ENCODE measurements at places on chromosomes 12 and 14.

DNA sequence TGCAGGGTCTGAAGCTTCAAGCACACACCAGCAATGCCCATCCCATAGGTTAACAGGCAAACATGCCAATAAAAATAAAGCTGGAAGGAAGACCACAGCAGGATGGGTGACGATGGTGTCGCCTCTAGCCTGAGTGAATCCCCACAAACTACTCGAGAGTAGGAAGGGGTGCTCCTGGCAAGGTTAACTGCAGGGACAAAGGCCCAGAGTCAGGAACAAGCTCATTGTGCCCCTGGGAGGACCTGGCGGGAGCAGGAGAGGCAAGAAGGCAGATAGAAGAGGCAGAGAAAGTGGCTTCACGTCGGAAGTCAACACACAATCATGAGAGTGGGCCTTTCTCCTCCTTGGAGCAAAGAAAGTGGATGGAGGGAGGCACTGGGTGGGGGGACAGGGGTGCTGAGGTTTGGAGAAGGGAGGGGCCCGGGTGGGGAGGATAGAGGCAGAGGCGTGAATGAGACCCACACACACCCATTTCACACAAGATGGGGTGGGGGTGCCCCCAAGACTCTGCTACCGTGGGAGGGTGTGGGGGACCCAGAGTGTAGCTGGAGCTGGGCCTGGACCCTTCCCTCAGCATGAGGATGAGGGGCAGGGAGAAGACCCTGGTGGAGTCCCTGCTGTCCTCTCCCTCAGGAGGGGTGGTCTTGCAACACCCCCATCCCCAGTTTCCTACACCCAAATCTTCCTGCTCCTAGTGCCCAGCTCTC, 43.1 kb downstream of the DIO3 start:
- DNase-seq = no peak

DNA sequence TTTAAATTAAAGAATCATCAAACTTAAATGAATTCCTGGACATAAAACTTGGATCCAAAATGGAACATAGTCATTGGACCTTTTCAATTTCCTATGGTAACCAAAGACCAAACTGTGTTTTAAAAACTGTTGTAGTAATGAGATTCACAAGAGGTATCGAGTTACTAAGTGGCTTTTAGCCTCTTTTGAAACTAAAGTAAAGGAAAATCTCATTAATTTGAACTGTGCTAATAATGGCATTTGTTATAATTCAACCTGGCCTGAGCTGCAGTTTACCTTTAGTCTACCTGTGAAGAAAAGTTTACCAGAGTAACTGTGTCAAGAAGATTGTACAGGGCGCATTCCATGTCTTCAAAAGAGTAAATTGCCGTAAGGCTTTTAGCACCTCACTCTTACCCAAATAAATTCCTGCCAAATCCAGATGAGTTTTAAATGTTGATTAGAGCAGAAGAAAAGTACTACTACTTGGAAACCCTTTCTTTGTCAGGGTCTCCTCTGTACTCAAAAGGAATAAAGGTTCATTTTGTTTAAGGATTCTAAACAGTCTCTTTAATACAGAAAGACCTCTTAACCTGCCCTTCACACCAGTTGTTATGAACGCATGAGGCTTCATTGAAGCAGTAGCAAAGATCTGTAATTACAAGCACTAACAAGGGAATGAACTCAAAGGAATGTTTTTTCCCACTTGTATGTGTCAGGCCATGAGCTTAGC, 17.1 kb upstream of the MED13L start:
- DNase-seq = no peak

GRCh38 chr12:59650588-59651228, 54.9 kb downstream of the SLC16A7 start:
- no peak for DNase-seq

DNA sequence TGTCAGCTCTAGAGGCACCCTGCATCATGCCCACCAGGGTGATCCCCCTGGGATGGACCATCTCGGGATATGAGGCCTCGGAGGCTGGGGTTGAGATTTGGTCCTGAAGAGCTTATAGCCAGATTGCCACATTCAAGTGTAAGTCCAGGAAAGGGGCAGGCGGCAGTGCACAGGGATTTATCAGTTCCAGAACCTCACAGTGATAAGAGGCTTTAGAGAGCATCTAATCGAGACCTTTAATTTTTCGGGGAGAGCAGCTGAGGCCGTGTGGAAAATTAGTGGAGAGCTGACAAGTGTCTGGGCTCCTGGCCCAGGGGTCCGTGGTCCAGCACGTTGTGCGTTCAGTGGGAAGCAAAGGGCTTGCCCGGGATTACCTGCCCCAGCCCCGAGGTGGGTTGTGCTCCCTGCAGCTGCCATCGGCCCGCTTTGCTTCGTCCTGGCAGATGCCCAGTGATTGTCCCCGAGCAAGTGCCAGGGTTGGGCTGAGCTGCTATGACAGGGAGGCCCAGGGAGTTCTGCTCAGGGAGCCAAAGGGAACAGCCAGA, 52.1 kb downstream of the C14orf132 start:
- no peak for DNase-seq

DNA sequence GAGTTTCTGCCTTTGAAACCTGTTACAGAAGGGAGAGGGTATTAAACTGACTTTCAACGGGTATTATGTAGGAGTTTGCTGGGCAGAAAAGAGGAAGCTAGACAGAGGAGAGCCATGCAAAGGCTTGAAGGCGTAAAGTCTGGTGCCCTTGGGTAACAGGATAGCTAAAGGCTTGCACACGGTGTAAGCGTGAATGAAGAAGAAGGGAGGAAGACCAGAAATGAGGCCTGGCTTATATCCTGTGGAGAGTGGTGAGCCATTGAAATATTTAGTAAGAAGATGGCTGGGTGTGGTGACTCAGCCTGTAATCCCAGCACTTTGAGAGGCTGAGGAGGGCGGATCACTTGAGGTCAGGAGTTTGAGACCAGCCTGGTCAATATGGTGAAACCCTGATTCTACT, 22.6 kb downstream of the SUDS3 start:
- no peak for DNase-seq

DNA sequence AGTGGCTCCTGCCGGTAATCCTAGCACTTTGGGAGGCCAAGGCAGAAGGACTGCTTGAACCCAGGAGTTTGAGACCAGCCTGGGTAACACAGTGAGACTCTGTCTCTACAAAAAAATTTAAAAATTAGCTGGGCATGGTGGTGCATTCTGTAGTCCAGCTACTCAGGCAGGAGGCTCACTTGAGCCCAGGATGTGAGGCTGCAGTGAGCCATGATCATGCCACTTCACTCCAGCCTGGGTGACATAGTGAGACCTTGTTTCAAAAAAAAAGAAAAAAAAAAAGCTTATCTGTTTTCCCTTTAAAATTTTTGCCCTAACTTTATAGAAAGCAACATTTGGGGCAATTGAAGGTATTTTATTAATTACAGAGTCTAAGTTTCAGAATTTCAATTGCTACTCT, 486.0 kb downstream of the BCAT1 start:
- DNase-seq = no peak

DNA sequence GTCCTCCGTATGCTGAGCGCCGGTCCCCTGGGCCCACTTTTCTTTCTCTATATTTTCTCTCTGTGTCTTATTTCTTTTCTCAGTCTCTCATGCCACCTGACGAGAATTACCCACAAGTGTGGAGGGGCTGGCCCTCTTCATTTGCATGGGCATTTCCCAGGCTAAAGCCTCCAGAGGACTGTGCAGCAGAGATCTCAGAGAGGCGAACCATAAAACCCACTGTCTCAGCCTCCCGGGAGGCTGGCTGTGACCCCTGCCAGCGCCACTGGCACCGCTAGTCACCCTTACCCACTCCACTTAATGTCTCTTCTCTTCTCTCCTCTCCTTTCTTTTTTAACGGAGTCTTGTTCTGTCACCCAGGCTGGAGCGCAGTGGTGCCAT, 7.1 kb upstream of the SERPINA9 start:
- DNase-seq = no peak

DNA sequence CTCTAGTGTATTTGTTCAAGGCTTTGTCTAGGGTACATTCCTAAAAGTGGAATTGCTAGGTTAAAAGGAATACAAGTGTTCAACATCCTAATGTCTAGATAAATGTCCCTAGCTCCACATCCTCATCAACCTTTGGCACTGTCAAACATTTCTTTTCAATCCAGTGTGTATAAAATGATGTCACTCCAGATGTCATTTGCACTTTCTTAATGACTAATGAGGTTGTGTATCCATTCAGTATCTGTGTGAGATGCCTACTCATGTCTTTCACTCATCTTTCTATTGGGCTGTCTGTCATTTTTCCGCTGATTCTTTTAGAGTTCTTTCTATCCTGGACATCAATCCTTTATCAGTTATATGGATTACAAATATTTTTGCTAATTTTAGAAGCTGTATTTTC, 43.3 kb downstream of the ARMH4 start:
- DNase-seq = no peak

GRCh38 chr12:95986635-95987570, 9.2 kb downstream of the HAL start:
- no peak for DNase-seq

DNA sequence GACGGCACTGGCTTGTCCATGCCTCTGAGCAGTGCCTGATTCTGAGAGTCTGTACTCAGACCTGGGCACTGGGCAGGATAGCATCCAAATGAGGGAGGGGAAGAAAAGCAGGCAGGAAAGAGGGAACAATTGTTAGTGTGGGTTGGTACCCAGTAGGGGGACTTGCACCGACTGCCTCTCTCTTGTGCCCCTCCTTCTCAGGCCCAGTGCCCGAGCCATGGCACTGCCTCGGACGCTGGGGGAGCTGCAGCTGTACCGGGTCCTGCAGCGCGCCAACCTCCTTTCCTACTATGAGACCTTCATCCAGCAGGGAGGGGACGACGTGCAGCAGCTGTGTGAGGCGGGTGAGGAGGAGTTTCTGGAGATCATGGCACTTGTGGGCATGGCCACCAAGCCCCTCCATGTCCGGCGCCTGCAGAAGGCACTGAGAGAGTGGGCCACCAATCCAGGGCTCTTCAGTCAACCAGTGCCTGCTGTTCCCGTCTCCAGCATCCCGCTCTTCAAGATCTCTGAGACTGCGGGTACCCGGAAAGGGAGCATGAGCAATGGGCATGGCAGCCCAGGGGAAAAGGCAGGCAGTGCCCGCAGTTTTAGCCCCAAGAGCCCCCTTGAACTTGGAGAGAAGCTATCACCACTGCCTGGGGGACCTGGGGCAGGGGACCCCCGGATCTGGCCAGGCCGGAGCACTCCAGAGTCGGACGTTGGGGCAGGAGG, 2.2 kb downstream of the NAB2 start:
- no peak for DNase-seq

Data from CD4-positive, alpha-beta T cell treated with Interleukin-15 for 4 hours (primary cell).